ENCODE measurements at places on chromosomes 7 and 10.
A peak's percentile ranks its signal among the peaks of the same experiment; 100 is the strongest.

DNA sequence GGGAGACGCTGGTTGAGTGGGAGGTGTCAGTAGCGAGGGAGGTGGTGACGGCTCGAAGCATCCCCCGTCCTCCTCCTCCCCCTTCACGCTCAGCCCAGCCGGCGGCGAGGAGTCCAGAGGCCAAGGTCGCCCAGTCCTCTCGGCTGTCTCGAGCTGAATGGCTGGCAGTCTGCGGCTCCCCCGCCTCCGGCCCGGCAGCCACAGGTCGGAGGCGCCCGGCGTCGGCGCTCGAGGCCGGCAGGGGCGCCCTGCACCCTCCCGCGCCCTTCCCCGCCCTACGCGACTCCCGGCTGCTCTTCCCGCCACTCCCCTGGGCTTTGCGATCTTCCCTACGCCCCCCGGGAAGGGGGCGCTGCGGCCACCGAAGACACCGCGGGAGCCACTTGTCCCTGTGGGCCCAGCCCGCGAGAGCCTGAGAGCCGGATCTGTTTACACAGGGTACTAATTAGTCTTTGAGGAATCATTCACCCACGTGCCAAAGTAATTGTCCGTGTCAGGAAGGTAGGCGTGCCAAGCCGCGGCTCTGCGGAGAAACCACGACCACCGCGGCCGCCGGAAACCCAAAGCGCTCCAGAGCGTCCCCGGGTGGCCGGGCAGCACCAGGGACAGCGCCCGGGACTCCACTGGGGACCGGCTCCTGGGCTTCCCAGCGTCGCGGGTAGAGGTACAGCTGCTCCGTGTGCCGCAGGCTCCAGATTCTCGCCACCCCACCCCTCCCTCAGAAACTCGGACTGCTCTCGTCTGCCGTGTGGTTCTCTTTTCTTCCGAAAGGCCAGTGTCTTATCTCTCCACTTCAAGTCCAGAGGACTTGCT lies at the start of gene NXPH1:
Gene NXPH1, plus strand, starts transcription at position 133 of the 813 bp plus-strand sequence.
- no peak for DNase-seq

DNA sequence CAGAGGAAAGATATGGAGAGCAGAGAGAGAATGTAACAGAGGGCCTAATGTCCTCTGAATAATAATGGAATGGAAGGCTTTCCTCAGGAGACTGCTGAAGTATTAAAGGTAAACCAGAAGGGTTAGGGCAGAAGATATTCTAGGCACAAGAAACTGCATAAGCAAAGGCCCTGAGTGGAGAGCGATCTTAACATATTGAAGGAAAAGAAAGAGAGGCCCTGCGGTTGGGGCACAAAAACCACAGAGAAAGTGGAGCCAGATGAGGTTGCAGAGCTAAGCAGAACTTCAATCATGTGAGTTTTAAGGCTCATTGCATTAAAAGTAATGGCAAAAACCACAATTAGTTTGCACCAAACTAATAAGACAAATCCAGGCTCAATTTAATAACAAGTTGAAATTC lies 115.8 kb upstream of the VSTM2A start:
- DNase-seq: no peak

- DNase-seq: no peak
Observed at GRCh38 chr7:94303118-94303517, 91.6 kb upstream of the COL1A2 start.

- no peak for DNase-seq
Observed at GRCh38 chr7:2873686-2874551, 29.8 kb upstream of the GNA12 start.

GRCh38 chr10:64116707-64117106 lies 595.5 kb downstream of the REEP3 start:
- DNase-seq: no peak

DNA sequence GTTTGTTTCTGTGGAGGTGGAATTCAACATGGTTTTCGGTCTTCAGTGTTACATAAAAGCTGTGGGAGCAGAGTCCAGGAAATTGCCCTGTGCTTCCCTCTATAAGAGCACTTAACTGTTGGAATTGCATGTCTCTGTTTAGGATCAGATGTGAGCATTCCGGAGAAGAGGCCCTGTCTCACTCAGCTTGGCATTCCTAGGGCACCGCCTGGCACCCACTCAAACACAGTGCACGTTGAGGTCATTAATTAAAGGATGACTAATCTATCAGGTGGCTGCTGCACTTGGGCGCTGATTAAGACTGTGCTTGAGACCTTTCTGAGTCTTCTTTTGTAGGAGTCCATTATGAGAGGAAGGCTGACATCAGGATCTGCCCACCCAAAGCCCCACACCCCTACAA lies 82.8 kb upstream of the VIPR2 start:
- DNase-seq: no peak

DNA sequence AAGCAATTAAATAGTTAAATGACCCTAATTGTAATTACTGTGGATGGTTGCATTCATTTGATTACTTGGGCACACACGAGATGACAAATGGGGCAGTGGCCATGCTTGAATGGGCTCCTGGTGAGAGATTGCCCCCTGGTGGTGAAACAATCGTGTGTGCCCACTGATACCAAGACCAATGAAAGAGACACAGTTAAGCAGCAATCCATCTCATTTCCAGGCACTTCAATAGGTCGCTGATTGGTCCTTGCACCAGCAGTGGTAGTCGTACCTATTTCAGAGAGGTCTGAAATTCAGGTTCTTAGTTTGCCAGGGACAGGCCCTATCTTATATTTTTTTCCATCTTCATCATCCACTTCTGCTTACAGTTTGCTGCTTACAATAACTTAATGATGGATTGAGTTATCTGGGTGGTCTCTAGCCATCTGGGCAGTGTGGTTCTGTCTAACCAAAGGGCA lies 8.3 kb downstream of the PCBD1 start:
- DNase-seq: peak; percentile 44

GRCh38 chr10:3579845-3580244 lies 205.2 kb downstream of the KLF6 start:
- no peak for DNase-seq

DNA sequence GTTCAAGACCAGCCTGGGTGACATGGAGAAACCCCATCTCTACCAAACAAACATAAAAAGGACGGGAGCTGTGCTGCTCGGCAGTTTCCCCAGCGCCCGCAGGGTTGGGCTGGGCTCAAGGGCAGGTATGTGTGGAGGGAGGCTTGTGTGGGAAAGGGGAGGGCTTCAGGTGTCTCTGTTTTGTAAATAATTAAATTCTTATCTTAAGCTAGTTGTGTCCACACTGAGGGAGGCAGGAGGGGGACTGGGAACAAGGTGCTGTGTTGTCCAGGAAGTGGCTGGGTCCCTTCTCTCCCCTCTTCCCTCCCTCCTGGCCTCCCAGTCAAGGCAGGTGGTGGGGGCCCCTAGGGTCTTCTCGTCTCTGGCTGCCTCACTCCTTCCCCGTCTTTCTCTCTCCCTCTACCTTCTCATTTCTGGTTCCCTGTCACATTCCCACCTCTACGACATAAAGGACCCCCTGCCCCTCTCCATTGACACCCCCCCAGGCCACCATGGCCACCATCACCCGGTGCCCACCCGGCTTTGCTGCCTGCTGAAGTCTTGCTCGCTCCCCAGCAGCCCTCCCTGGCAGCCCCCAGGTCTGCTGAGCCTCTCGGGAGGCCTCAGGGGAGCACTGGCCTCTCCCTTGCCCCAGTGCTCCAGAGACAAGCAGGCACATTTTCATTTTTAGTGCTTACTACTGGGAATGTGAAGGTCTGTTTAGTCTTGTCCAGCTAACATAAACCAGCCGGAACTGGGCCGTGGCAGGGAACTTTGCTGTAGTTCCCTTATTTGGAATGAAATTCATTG lies 19.3 kb downstream of the NEURL1 start:
- no peak for DNase-seq

GRCh38 chr10:11898372-11899066 lies 75.4 kb downstream of the PROSER2 start:
- no peak for DNase-seq

- DNase-seq: no peak
Observed at GRCh38 chr7:114988755-114989375, 67.0 kb downstream of the MDFIC start.

Data from stimulated activated CD8-positive, alpha-beta memory T cell treated with anti-CD3 and anti-CD28 coated beads, Interleukin-7, amount 100 ng/mL, for 1 hour (primary cell).